ENCODE measurements at places on chromosomes 7 and 10.

DNA sequence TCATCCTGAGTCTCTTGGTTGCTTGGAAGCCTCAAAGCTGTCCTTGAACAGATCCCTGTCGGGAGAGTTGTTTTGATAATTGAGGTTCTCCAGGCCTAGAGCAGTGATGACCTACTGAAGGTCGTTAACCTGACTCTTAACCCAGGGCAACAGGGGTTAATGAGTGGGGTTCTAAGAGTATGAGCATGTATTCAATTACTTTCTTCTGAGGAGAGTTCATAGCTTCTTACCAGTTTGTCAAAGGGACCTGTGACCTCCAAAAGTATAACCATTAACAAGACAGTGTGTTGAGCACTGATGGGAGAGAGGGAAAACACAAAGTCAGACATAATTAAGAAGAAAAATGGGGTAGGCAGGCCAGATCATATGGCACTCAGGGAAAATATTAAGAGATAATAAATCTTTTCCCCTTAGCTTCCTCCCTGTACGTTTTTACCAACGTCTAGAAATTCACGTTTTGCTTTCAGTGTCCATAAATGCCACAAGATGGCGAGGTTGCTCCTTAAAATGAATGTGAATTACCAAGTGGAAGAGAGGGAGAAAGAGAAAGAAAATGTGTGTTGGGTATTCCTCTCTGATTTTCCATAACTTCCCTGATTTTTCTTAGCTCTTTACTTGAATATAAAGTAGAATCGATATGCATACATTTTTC lies 97.6 kb downstream of the SUGCT start:
- no peak for DNase-seq

DNA sequence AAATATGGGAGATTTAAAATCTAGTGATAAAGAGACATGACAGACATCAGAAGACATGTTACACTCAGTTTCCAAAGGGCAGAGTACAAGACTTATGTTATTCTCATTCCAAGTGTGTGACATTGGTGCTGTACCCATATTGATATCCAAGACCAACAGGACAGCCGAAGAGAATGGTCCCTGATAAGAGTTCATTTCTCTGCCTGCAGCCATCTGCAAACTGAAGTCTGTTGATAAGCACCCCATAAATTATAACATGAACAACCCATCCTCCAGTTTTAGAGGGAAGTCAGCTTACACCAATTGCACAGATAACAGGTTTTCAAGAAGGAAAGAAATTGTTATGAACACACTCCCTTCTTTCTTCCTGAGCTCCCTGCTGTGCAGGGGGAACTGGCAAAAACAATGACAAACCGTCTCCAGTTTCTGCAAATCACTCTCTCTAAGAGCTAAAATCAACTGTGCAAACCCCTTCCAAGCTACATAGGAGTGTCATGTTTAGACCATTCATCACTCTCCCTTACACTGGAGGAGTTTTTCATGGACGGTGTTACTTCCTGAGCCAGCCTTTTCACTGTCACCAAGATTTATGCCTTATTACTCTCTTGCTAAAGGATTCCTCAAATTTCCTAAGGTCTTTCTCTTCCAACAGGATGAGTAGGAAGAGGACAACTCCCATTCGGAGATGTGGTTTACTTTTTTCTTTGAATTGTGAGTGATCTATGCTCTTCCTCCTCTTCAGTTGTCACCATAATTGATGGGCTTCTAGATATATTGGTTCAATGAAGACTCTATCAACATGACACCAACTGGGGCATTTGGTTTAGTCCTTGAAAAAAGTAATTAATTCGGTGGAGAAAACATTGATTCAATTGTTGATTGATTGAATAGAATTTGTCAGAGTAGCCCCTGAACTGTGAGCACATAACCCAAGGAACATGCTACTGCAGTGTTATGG lies 80.3 kb upstream of the FAM171A1 start:
- no peak for DNase-seq

DNA sequence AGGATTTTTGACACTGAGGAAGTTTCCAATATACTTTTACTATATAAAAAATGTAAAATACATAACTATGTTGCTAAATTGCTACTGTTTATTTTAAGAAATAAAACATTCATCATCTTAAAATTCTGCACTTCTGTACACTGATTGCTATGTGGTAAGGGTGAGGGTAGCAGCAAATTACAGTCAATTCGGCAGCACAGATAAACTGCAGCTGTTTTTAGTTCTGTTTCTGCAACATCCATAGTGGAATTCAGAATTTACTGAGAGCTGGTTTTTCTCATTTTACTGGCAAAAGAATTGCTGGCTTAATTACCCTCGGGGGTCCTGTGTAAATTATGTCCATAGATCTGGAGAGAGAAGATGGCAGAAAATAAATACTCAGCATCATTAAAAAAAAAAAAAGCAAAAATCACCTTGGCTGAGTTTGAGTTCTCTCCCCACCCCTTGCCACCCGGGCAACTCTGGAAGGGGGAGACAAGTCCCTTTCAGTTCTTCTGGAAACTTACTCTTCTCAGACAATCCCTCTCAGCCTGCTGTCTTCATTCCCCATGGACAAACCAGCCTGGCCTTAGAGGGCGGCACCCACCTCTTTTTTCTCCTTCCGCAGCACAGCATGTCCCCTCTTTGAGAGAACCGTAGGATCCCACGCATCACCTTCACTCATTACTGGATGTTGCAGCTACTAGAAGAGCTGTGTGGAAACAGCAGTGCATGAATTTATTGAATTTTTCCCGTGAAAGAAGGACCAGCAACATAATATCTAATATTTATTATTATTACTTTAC lies 501.1 kb upstream of the CELF2 start:
- no peak for DNase-seq

DNA sequence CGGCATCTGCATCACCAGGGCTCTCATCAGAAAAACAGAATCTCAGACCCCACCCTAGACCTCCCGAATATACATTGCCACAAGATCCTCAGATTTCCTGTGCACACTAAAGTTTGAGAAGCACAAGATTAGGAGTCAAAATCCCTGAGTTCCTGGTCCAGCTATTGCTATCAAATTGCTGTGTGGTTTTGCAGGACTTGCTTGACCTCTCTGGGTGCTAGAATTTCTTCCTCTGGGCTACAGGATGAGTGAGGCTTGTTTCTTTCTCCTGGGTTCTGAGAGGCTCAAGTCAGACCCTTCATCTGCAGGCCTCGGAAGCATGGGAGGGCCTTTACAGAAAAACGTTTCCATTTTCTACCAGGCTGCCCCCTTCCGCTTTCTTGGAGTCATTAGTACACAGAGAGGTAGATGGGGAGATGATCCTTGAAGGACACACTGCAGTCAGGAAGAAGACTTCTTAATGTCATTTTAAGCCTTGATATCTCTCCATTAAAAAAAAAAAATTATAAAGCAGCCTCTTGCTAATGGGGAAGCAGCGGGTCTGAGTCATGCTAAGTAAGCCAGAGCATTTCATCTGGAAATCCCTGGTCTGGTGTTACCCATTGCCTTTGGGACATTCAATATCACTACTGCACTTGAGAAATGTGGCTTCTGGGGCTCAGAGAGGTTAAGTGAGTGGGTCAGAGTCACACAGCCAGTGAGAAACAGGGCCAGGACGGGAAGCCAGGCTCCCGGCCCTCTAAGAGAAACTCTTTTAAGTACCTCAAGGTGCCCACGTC lies 173.5 kb downstream of the KCNMA1 start:
- no peak for DNase-seq

DNA sequence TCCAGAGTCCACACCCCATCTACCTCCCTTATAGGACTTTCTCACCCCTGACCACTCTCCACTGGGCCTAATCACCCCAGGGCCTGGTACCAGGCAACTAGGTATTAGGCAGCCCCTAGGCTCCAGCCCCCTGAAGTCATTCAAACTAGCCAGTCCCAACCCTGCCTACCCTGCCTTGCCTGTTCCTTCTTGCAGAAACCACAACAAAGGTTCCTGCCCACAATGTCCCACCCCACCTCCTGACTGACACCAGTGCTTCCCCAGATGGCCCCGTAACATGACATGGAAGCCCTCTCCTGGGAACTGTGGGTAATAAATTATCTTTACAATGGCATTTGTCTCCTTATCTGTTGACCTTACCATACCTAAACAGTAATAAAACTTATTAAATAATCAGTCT lies 100.6 kb upstream of the PDE1C start:
- no peak for DNase-seq

DNA sequence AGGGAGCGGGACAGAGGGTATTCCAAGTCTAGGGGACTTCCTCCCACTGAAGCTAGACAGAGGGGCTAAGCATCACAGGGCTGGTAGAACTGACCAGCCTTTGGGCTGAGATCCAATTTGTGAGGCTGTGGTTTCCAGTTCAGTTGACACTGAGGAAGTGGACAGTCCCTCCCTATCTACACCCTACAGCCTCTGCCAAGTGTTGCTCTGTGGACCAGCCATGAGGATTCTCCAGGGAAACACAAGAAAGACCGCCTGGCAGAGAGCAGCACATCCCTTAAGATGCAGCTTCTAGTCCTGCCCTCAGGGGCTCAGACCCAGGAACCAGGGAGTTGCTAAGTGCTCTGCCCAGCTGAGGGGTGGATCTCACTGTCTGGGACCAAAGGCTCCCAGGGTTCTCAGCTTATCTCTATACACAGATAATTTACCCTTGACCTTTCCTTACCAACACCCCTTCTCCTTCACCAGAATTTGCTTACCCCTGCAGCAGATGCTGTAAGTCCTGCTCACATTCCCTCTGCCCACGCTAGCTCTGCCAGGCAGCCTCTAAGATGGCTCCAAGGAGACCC lies 252.0 kb downstream of the SKIDA1 start:
- no peak for DNase-seq

DNA sequence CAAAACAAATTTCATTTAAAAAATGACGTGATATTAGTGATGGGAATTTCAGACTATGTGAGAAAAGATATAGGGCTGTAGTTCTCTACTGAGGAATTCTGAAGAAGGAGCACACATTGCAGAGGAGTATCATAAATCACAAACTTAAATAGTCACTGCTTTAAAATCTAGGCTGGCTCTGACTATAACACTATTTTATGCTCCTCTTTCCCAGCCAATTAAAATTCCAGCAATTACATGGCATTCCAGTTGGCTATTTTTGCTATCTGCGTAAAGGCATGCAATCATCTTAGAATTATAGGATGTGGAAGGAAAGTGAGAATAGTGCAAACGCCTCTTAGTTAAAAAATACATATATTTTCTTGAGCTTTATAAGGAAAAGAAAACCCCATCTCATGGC lies 123.1 kb downstream of the GNAI1 start:
- DNase-seq, result no peak

DNA sequence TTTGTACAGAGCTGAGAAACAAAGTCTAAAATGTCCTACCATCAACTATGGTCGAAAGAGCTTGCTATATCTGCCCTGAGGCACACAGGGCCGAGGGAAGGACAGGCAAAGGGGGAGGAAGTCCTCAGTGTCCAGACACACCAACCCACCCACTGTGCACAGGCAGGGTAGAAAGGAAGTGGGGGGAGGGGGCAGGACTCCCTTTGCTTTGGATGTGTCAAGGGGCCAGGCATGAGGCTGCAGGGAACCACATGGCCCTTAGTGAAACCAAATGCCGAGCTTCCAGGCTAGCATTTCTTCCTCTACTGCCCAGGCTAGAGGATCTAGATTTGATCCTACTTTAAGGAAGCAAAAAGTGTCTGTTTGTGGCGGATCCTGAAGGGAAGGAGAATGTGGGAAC lies 28.6 kb downstream of the KCNH2 start:
- DNase-seq, result no peak

GRCh38 chr7:127478024-127478355 lies 85.5 kb upstream of the ZNF800 start:
- DNase-seq, result no peak

DNA sequence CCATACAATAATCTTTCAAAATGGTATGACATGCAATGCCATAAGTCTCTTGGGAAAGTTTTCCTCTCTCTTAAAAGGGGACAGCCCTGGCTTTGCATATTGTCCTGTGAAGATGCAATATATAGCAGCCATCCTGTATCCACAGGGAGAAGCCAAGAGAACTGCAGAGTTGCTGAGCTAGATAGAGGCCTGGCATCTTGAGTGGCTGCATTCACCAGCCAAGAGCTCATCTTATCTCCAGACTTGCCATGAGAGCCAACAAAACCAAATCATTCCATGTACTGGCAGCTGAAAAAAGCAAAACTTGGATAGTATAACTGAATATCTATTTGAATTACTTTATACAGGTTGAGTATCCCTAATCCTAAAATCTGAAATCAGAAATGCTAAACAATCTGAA lies 348.8 kb downstream of the CALN1 start:
- no peak for DNase-seq

GRCh38 chr10:3525832-3526449 lies 259.1 kb downstream of the KLF6 start:
- DNase-seq, result no peak
